Stimulated activated CD8-positive, alpha-beta memory T cell treated with anti-CD3 and anti-CD28 coated beads, Interleukin-2, amount 100 ng/mL, for 1 hour (primary cell): ENCODE measurements at places on chromosomes 4 and X.

DNA sequence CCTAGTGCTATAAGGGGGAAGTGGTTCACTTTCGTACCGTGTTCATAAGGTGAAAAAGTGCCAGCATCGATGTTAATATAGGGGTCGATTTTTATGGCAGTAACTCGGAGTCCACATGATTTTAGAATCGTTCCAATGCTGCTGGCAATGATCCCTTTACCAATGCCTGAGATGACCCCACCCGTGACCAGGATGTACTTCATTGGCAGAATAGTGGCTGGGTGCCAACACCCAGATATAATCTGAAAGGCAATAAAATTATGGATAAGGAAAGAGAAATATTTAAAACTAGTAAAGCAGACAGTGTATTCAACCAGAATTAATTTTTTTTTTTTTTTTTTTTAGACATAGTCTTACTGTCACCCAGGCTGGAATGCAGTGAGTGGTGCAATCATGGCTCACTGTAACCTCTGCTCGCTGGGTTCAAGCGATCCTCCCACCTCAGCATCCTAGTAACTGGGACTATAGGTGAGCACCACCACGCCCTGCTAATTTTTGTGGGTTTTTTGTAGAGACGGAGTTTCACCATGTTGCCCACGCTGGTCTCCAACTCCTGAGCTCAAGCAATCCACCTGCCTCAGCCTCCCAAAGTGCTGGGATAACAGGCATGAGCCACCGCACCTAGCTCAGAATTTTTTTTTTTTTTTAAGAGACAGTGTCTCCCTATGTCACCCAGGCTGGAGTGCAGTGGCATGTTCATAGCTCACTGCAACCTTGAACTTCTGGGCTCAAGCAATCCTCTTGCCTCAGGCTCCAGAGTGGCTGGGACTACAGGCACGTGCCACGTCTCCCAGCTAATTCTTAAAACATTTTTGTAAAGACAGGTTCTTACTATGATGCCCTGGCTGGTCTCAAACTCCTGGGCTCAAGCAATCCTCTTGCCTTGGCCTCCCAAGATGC lies 9.5 kb downstream of the CTPS2 start:
- DNase-seq, result no peak

GRCh38 chr4:101031971-101032370 lies 315.4 kb downstream of the PPP3CA start:
- DNase-seq, result no peak

DNA sequence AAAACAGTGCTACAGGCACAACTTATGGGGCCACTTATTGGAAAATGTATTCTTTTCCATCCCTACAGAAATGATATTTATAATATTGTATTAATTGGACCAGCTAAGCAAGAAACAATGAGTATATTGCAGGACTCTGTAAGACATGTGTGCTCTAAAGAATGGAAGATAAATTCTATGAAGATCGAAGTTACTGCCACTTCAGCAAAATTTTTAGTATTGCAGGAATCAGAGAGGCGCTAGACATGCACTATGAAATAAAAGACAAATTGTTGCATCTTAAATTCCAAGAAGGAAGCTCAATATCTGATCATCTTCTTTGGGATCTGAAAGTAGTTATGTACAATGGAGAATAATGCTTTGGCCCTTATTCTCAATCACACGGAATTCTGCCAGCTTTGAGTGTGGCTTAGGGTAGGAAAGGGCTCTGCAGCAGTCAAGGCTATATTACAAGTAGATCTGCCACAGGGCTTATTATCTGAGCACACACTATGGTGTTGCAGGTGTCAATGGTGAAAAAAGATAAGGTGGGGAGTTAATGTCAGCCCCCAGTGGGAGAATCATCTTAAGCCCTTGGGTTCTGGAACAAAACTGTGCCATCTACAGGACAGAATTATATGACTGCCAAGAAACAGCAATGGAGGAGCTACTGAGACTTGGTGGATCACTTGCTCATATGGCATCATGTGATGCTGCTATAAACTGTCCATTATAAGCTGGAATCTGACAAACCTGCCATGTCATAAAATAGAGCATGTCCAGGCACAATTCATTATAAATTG lies 334.0 kb upstream of the NDST3 start:
- DNase-seq, result no peak

GRCh38 chrX:52359614-52360232 lies 9.1 kb upstream of the XAGE2 start:
- no peak for DNase-seq

- no peak for DNase-seq
Measured at GRCh38 chr4:2045518-2045951, 13.6 kb upstream of the NAT8L start.

GRCh38 chr4:93996895-93997294 lies 168.3 kb downstream of the ATOH1 start:
- DNase-seq, result no peak

DNA sequence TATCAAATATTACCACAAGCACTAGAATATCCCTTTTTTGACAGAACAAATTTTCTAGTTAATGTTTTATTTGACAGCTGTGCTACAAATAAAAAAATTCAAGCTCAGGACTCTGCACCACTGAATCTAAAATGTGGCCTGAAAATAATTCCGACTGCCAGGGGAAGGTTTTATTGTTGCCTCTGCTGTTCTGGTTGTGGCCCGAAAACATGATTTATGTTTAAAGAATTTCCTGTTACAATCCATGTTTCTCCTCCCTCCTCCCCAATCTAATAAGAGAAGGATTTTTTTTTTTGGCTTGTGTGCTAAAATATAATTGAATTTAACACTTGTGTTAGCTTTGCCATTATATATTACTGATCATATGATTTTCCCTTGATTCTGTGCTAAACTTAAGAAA lies 227.8 kb downstream of the DCLK2 start:
- DNase-seq, result no peak

DNA sequence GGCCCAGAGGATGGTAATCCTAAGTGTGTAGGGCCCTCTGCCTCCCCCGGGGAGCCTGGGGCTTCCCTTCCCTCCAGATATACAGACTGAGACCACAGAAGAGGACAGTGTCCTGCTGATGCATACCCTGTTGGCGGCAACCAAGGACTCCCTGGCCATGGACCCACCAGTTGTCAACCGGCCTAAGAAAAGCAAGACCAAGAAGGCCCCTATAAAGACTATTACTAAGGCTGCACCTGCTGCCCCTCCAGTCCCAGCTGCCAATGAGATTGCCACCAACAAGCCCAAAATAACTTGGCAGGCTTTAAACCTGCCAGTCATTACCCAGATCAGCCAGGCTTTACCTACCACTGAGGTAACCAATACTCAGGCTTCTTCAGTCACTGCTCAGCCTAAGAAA lies 1.9 kb downstream of the TRO start:
- DNase-seq, result no peak

DNA sequence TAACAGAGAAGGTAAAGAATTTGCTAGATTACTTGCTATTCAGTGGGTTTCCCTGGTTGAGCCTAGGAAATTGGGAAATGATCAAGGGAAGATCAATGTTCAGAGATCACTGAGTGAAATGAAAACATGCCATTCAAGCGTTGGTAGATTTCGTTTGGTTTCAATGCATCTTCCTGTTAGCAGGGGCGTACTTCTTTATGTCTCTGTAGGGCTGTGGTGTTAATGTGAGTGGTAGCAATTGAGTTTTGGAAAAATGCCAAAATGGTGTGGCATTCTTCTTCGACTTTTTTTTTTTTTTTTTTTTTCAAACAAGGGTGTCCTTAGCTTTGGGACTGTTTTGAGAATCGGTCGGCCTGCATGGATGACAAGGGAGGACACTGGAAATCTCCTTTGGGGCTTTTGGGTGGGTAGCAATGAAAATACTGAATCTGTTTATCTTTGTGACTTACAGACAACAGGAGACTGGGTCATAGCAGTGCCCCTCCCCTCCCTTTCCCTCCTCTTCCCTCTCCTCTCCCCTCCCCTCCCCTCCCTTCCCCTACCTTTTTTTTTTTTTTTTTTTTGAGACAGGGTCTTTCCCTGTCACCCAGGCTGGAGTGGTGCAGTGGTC lies 50.4 kb downstream of the SPRY1 start:
- no peak for DNase-seq

DNA sequence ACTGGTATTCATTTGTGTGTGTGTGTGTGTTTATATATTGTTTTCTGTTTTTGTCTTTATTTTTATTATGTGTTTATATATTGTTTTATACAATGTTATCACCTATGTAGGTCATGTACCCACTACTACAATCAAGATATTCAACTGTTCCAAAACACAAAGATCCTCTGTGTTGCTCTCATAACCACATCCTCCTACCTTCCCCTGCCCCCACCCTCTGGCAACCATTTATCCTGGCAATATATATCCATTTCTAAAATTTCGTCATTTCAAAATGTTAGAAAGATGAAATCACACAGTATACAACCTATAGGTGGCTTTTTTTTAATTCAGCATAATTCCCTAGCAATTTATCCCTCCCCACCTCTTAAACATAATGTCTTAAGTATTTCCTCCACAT lies 18.8 kb upstream of the RPL34 start:
- no peak for DNase-seq

- DNase-seq, result no peak
Measured at GRCh38 chr4:183912585-183912984, 7.5 kb downstream of the STOX2 start.

- DNase-seq, result no peak
Measured at GRCh38 chr4:41189076-41189475, 25.3 kb downstream of the APBB2 start.

- DNase-seq, result no peak
Measured at GRCh38 chr4:85496933-85497332, 22.0 kb downstream of the ARHGAP24 start.

- DNase-seq, result no peak
Measured at GRCh38 chr4:161336016-161336530, 827.7 kb downstream of the FSTL5 start.

- DNase-seq, result peak; percentile 49
Measured at GRCh38 chr4:164956766-164957643, 20.5 kb downstream of the TRIM61 start.
